ENCODE measurements at places on chromosomes 6 and 20.

DNA sequence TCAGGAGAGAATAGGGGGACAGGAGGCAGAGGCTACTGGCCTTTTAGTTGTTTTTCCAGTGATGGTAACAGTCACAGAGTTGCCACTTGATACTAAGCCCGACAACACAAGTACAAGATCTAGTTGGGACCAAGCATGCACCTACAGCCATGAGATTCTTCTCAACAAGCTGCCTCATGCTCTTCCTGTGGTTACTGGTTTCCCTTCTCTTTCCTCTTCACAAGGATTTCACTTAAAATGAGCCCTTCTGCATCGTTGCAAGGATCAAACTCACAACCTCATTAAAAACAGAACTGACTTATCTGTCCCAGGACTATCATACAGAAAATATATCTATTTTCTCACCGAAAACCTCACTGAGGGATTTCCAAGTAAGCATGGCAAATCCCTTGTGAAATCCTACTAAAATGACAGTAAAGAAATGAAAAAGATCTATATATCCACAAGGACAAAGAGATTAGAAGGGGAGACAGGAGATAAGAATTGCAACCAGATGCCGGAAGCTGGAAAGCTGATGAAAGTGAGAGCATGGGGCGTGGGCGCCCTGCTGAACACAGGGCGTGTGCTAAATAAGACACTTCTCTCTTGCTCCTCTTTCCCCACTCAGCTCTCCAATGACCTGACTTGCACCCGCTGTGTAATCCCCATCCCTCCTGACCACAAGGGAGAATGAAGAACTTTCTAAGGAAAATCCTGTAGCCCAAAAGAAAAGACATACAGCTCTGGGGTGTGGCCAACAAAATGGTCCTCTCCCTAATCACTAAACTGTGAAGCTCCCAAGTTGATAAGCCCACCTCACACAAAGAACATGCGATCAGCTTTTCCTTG, 13.4 kb downstream of the MTFR2 start:
- DNase-seq = no peak

GRCh38 chr6:168860341-168860740, 393.3 kb downstream of the THBS2 start:
- DNase-seq = no peak

DNA sequence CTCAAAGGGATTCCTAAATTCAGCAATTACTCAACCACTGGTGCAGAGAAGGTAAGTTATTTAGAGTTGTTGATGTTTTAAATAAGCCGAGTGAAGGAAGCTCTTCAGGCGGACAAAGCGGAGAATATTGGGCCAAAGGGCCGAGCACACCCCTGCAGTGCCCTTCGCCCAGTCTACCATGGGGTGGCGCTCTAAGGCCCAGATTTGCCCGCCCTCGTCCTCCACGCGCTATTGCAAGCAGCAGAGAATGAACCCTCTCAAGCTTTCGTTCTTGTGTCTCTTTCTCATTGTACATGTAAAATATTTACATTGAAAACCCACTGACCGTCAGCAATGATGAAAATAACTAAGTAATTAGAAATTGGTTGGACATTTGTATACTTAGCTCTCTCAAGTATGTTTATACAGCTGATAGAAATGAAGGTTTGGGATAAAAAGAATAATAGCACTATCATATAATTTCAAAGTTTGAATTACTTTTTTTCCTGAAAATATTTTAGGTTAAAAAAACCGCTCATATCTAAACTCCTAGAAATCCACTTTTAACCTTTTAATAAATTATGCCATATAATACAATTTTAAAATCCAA, 195.0 kb upstream of the CEP162 start:
- DNase-seq = no peak

GRCh38 chr6:125658759-125659431, 90.5 kb upstream of the HEY2 start:
- no peak for DNase-seq

GRCh38 chr20:61556111-61556510, 304.1 kb downstream of the CDH4 start:
- DNase-seq = no peak

GRCh38 chr6:28353356-28353755, 3.6 kb downstream of the ZKSCAN3 start:
- DNase-seq = no peak

DNA sequence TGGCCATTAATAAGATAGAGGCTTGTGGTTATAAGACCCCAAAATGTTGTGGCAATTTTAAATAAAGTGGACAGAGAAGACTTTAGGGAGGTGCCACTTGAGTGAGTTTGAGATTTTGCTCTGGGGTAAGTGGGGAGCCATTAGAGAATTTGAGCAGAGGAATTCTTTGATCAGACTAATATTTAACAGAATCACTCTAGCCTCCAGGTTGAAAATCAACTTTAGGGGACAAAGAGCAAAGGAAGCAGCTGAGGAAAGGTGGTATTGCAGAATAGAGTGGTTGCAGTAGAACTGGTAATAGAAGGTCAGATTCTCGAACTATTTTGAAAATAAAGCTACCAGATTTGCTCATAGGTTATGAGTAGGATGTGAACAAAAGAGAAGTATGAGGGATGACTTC, 50.7 kb upstream of the RNF146 start:
- no peak for DNase-seq

DNA sequence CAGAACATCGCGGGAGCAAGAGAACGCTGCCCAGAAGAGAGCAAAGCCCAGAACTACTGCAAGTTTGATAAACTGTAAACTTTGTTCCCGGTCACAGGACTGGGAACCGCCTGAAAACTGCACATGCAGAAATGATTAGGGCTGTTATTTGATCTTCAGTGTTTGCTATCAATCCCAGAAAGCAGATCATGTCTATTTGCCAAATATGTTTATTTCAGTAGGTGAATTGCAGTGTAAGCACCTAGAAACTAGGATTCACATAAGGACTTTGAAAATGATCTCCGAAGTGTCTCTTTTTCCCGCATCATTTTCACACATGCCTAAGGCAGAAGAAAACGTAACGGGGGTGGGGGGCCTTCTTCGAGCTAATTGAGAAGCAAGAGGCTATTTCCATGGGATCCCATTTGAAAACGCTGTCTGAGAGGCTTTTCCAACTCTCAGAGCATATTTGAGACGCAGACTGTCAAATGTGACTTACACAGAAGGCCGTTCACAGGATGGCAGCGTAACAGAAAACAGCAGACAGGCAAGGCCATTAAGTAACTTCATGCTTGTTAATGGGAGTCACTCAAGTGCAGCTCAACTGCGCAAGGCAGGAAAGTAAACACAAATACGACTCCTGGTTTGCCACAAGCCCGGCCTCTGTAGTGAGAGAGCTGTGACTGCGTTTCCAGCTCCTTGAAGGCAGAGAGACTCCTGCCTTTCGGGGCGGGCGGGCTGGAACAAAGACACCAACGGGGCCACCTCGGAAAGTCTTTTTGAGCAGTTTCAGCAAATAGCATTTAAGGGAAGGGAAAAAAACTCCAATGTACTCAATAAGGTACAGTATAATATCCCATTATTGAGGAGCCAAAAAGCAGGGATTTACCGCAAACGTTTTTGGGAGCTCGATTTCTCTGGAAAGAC, 144.7 kb upstream of the ZNF217 start:
- DNase-seq = no peak

DNA sequence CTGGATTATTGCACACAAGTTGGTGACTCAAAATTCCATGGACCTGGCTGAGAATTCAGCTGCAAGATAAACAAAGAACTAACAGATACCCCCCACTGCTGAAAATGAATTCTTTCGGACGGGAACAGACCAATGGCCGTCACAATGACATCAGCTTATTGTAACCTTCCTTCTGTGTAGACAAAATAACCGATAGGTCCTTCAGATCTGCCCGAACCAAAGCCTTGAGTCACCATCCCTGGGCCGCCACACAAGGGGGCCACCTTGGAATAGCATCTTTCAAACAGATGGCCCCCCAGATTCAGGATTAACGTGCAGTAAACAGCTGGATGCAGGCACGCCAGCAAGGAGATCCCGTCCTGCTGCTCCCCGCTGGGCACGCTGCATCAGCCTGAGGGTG, 214.0 kb upstream of the EXOC2 start:
- no peak for DNase-seq

GRCh38 chr6:142361779-142362750, 60.3 kb downstream of the ADGRG6 start:
- DNase-seq = peak; percentile 56
